Activated naive CD4-positive, alpha-beta T cell treated with anti-CD3 and anti-CD28 coated beads, Interleukin-2, amount 50 U/mL, for 16 hours (primary cell): ENCODE measurements at places on chromosomes 2 and 18.
A peak's percentile ranks its signal among the peaks of the same experiment; 100 is the strongest.

- DNase-seq, result no peak
Measured at GRCh38 chr18:22311301-22311700, 106.4 kb downstream of the CTAGE1 start.

DNA sequence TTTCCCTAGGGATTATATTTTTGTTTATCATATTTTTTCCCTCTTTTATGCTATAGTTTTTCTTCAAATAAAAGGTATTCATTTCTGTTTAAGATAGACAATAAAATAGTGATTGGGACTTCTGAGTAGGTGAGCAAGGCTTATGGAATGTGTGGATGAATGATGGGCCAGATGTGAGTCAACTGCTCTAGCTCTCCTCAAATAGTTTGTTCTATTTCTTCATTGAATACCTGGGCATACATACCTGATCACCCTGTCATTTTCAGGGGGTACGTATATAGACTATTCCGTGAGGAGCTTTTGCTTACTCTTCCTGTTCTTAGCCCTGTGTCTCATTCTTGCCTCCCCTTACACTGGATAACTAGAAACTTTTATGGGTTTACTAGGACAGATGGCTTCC lies 41.9 kb downstream of the BABAM2 start:
- no peak for DNase-seq

- DNase-seq, result no peak
Measured at GRCh38 chr2:206336861-206337260, 62.4 kb downstream of the ZDBF2 start.

- peak; percentile 49 for DNase-seq
Measured at GRCh38 chr18:5057386-5058348, 139.4 kb downstream of the AKAIN1 start.

DNA sequence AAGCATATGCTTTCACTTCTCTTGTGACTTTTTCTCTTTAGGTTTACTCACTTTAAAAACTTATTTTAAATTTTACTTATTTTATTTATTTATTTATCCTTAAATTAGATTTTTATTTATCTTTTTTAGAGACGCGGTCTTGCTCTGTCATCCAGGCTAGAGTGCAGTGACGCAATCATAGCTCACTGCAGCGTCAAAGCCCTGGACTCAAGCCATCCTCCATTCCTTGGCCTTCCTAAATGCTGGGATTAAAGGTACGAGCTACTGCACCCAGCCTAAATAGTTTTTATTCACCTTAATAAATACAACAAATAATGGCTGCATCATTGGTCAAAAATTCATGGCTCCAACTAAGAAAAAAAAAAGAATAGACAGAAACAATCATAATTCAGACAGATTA lies 415.7 kb upstream of the FIGN start:
- no peak for DNase-seq

GRCh38 chr2:200369886-200370285 lies 63.4 kb downstream of the SPATS2L start:
- no peak for DNase-seq

DNA sequence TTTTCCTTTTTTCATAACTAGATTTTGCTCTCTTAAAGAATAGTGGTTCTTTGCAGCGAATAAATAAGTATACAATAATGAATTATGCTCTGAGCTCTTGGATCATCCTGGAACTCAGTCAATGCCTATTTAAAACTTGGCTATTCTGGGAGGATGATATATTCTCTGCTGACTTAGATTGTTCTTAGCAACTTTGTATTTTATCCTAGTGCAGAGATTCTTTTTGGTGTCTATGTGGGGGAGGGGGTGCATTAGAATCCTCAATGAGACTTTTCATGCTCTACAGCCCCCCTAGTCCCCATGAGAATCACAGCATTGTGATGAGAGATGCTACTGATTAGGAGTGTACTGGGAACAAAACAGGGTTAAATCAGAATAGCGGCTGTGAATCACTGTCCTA lies 8.8 kb upstream of the FAM98A start:
- no peak for DNase-seq

- no peak for DNase-seq
Measured at GRCh38 chr2:8872821-8873432, 35.5 kb upstream of the KIDINS220 start.

DNA sequence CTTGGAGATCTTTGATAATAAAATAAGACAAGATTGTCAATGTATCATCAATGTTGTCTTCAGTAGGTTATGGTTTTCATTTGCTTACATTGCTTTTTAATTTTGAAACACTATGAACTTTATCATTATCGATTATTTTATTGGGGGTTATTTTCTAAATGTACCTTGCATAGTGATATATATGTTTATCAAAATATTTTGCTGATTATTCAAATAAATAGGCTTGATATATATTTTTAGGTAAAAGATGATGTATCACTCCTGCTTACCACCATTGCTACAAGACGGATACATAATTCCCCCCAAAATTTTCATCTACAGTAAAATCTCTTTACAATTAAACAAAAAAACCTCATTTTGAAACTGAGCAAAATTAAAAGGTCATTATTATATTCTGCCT lies 293.8 kb downstream of the SUCLG1 start:
- DNase-seq, result no peak

GRCh38 chr2:38440655-38441054 lies 63.6 kb upstream of the ATL2 start:
- DNase-seq, result no peak

GRCh38 chr18:6327895-6328620 lies 86.7 kb downstream of the L3MBTL4 start:
- no peak for DNase-seq

DNA sequence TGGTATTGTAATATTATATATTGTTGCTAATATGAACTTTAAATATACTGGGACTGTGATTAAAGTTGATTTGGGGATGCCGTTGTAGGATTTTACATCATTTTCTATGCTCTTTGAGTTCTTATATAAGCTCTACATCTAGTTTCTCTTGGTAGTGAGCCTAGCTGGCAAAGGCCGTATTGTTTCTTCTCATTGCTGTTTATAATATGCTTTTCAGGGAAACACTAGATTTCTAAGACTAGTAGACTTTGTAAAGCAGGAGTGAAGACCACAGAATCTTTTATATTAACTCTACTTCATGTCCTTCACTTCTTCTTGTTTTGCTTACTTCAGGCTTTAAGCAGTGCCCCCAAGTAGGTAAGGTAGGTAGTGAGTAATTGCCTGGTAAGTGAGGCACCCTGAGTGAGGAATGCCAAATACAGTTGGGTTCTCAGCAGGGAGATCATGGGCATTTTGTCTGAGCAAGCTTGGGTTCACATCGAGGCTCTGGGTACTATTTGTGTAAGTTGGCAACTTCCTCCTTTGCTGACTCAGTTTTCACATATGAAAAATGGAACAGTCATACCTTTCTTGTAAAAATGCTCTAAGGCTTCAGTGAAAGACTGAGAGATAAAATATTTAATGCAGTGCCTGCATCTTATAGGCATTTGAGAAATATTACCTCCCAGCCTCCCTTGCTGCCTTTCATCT lies 96.4 kb downstream of the RNF144A start:
- DNase-seq, result no peak

- peak; percentile 33 for DNase-seq
Measured at GRCh38 chr2:118013221-118013723, 598 bp downstream of the CCDC93 start.

DNA sequence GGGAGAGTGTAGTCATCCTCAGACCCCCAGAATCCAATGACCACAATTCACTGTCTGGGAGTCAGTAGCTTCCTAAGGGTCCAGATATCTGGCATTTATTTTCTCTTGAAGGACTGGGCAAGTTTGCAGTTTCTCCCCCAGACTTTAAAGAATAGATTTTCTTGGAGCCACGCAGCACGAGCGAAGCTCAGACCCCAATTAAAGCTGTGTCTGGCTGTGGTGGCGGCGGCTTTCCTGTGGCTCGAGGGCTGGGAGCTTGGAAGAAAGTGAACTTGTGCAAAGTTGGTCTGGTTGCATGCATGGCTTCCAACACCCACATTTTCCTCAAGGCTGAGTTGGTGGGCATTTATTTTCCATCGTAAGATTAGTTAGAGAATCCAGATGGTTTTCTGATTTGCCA lies 105.0 kb downstream of the ACKR3 start:
- DNase-seq, result no peak

DNA sequence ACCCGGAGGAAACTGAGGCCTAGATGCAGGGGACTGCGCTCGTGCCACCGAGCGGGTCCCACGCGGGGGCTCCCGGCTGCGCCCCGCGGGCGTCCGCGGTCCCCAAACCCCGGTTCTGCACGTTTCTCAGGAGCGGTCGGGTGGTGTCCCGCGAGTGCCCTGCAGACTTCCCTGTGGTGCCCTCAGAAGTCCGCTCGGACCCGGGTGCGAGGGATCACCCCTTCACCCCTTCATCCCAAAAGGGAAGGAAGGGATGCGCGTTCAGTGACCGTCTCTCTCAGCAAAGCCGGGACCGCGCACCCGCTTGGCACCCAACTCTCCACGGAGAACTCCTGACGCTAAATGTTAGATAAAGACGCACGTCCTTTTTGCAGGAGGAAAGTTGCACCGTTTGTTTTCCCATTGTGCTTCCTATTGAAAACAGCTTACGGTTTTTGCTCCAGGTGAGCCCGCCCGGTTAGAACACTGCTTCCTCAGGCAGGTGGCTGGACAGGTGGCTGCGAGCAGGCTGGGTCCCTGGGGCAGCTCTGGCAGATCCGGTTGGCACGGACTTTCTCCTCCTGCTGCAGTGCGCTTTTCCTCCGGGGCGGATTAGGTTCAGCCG lies 779 bp downstream of the DGKD start:
- DNase-seq, result peak; percentile 21

- no peak for DNase-seq
Measured at GRCh38 chr18:59917422-59917821, 17.6 kb downstream of the PMAIP1 start.

- no peak for DNase-seq
Measured at GRCh38 chr2:33358878-33359277, 117.6 kb upstream of the RASGRP3 start.
